ENCODE measurements at places on chromosomes 1 and 21. TPM values are rescaled to one million over a fixed set of nuclear protein-coding genes. Genes with fewer than 3 reads are reported as not detected.
A peak's percentile ranks its signal among the peaks of the same experiment; 100 is the strongest.

ACAP3 gene
- total RNA-seq: 55.2 TPM

BSND gene
- not detected for total RNA-seq

KRTAP7-1 gene
- total RNA-seq: not detected

SMYD3 gene
- 27.2 TPM for total RNA-seq

GLUL gene
- 1,001 TPM for total RNA-seq

ZNF593OS gene
- total RNA-seq: not detected

LCE1C gene
- total RNA-seq: not detected

LEFTY1 gene
- total RNA-seq: 0.35 TPM

DNA sequence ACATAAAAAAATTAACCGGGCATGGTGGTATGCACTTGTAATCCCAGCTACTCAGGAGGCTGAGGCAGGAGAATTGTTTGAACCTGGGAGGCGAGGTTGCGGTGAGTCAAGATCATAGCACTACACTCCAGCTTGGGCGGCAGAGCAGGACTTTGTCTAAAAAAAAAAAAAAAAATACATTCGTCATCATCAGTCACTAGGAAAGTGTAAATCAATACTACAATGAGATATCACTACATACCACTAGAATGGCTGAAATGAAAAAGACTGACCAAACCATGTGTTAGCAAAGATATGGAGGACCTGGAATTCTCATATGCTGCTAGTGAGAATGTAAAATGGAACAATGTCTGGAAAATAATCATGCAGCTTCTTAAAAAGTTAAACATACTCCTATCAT, 9.3 kb downstream of the SPATA45 start:
- H3K4me3 ChIP-seq: no peak overlapping the region
- no peaks in the 10 kb centered on the region for H3K27me3 ChIP-seq
- no peaks in the 10 kb centered on the region for H3K4me1 ChIP-seq
- no peaks in the 10 kb centered on the region for H3K36me3 ChIP-seq
- no peak for DNase-seq
- H3K27ac ChIP-seq: no peak overlapping the region

GRCh38 chr1:169563650-169564049, 22.6 kb downstream of the F5 start:
- DNase-seq: no peak
- no peaks in the 10 kb centered on the region for H3K27me3 ChIP-seq
- H3K27ac ChIP-seq: no peak overlapping the region

GRCh38 chr1:53266038-53266437, 27.7 kb upstream of the MAGOH start:
- H3K36me3 ChIP-seq: no peaks in the 10 kb centered on the region
- H3K4me1 ChIP-seq: no peaks in the 10 kb centered on the region
- no peak overlapping the region for H3K27ac ChIP-seq
- no peak for DNase-seq

DNA sequence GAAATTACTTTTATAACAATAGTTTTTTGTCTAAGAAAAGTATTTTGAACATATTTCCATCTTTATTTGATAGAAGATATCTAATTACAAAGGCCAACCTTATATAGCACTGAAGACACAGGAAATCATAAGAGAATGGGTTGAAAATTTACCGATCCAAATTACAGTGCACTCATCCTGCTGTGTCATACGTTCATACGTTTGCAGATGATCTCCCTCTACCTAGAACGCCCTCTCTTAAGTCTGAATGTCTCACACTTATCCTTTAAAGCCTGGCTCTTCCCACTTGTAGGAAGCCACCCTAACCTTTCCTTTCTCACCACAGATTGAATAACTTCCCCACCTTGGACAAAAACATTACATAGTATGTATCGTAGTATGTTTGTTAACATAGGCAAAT, 9.3 kb downstream of the ASH1L start:
- H3K27ac ChIP-seq: no peak overlapping the region
- no peak for DNase-seq
- peaks cover 9% of the 10 kb centered on the region for H3K36me3 ChIP-seq
- H3K4me1 ChIP-seq: peaks cover 13% of the 10 kb centered on the region
- H3K27me3 ChIP-seq: no peaks in the 10 kb centered on the region
- no peak overlapping the region for H3K4me3 ChIP-seq

DNA sequence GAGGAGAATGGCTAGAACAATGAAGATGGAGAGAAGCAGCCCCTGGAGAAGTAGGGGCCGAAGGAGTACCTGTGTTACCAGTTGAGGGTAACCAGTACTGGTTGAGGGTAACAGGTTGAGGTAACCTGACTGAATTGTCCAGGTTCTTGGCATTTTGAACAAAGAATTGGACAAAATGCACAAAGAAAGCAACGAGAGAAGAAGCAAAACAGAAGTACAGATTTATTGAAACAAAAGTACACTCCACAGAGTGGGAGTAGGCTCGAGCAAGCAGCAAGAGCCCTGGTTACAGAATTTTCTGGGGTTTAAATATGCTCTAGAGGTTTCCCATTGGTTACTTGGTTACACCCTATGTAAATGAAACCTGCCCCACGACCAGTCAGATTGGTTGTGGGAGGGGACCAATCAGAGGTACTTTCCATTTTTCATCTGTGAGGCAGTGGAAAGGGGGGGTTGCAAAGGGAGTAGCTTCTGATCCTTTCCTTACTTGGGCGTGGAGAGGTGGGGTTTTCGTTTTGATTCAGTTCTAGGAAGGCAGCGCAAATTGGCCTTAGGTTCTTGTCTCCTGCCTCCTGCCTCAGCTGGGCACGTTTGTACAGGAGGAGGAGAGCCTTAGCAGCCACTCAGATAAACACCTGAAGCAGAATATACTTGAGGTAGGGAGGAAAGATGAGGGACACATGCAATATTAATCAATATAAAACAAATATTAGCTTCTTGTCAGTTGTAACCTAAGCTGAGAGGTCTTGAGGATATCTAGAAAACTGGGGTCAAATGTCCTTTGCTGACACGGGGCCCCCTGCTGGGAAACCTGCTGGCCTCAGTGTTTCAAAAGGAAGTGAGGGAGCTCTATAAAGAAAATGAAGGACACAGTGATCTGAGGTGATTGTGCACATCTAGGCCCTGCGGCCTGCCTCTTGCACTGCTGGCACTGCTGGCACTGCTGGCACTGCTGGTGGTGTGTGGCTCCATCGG, 14.3 kb upstream of the LSM10 start:
- H3K27ac ChIP-seq: no peak overlapping the region
- H3K27me3 ChIP-seq: no peaks in the 10 kb centered on the region
- H3K36me3 ChIP-seq: no peaks in the 10 kb centered on the region
- no peak overlapping the region for H3K4me3 ChIP-seq
- H3K4me1 ChIP-seq: no peaks in the 10 kb centered on the region

- no peak for DNase-seq
- no peaks in the 10 kb centered on the region for H3K36me3 ChIP-seq
- no peaks in the 10 kb centered on the region for H3K27me3 ChIP-seq
- peak overlapping the region; percentile 1 for H3K4me3 ChIP-seq
- H3K27ac ChIP-seq: no peak overlapping the region
- peaks cover 5% of the 10 kb centered on the region for H3K4me1 ChIP-seq
Measured at GRCh38 chr1:15386164-15386749, 23.4 kb upstream of the EFHD2 start.

DNA sequence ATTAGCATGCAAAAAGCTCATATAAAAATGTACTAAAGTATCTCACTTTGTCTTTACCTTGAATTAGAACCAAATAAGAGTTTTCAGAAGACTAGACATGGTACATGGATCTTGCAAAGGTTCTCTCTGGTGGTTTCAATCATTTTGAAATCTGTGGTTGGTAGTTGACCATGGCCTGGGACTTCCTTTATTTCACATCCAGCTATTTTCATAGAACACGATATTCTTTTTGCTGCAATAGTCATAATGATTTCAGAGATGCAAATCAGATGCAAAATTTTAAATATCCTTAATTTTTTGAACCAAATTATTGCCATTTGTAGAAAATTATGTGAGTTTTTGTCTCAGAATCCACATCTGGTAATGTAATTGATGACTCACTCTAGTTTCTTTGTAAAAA, 375.1 kb upstream of the ZP4 start:
- H3K27me3 ChIP-seq: no peaks in the 10 kb centered on the region
- no peak for DNase-seq
- no peaks in the 10 kb centered on the region for H3K36me3 ChIP-seq
- H3K27ac ChIP-seq: no peak overlapping the region
- no peaks in the 10 kb centered on the region for H3K4me1 ChIP-seq

DNA sequence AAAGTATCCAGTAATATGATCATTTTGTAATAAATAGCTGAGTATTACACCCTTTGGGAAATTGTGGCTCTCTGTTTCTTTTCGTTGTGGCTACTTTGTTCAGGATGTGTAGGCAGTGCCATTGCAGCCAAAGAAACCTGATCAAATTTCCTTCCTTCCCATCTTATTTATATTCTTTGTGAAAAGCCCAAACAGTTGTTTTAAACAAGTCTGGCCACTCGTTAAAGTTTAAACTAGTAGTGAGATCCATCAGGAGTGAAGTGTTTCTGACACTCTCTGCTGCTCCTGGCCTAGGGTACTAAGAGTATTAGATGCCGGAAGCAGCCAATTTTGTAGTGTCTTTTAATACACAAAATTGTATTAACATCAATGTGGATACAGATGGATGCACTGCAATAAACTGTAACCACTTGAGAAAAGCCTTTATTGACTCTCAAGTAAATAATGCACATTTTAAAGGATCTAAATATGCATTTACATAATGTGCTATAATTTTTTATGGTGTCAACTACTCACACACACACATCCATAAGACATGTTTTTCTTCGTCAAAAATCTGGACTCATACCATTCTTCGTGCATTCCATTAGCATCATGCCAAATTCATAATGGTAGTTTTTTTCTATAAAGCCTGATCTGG, 317.9 kb downstream of the NFIA start:
- no peak overlapping the region for H3K27ac ChIP-seq
- H3K4me3 ChIP-seq: no peak overlapping the region
- no peaks in the 10 kb centered on the region for H3K36me3 ChIP-seq

DNA sequence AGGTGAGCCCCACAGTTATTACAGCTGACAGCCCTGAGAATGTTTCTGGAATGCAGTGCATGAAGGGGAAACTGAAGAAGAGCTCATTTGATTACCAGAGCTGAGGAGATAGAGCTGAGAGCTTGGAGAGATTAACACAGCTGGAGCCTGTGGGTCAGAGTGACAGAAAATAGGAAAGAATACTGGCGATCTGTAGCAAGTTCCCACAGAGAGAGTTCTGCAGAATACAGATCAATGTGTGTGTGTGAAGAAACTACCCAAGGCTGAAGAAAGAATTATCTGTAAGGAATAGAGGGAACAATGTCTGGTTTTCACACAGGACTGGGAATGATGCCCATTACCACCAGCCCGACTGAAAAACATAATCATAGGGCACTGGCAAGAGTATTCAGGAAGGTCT, 103.6 kb upstream of the SNX7 start:
- no peaks in the 10 kb centered on the region for H3K4me1 ChIP-seq
- DNase-seq: no peak
- no peaks in the 10 kb centered on the region for H3K36me3 ChIP-seq
- H3K4me3 ChIP-seq: no peak overlapping the region
- H3K27me3 ChIP-seq: no peaks in the 10 kb centered on the region

DNA sequence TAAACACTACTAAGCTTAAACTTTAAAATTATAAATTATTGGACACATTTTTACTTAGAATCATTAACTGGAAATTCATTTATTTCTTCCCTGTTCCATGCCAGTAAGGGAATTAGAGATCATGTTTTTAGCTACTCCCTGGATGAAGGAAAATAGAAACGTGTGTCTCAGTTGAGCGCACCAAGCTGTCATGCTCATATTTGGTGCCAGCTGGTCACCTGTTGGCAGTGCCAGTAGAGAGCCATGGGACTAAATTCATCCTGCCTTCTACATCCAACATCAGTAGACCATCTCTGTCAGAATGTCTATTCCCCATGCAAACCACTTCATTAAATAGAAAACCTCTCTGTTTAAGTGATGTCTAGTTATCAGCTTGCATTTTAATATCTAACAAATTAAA, 17.4 kb upstream of the SLC22A15 start:
- H3K27me3 ChIP-seq: no peaks in the 10 kb centered on the region
- no peaks in the 10 kb centered on the region for H3K36me3 ChIP-seq
- no peaks in the 10 kb centered on the region for H3K4me1 ChIP-seq
- H3K4me3 ChIP-seq: no peak overlapping the region
- no peak for DNase-seq
